ENCODE measurements at places on chromosomes 13 and 19.

DNA sequence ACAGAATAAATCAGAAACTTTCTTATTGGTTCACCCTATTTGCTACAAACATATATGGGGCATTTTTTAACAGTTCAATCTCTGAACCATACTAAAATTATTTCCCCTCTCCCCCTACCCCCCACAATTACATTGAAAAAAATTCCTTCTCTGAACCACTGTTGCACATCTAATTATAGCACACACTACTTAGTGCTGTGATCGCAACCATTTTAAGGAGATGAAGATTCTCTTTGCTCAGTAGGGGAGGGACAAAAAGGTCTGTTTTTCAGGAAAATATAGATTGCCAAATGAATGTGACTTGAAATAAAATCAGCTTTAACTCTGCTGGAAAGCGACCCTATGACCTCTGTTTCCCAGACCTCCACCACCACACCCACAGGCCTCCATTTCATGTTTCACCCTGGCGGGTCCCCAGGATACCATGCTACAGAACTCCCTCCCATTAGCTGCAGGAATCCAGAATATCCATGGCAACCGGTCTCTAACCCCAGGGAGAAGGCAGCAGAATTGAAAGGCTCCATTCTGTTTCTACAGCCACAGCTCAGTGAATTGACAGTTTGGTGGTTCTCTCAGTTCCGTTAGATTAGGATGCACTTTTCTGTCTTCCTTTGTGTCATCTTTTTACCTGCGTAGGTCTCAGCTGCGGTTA, 286.3 kb downstream of the TBC1D4 start:
- H3K4me3 ChIP-seq = no peak overlapping the region
- H3K36me3 ChIP-seq = no peaks in the 10 kb centered on the region
- no peaks in the 10 kb centered on the region for H3K27me3 ChIP-seq
- DNase-seq = no peak

DNA sequence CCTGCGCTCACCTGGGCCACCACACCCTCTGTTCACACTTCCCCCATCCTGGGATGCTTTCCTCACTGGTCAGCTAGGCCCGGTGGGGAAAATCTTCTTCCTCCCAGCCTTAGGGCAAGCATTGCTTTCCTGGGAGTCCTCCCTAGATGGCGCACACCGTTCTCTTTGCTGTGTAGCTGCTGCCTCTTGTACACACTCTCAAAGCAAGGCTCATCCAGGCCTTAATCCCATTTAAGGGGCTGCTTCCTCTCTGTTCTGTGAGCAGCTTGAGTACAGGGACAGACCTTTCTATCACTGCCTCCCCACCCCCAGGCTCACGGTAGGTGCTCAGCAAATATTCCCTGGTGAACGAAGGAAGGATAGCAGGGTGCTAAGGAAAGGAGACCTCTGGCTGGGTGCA, 11.1 kb downstream of the SLC7A10 start:
- no peak for DNase-seq
- no peaks in the 10 kb centered on the region for H3K36me3 ChIP-seq
- H3K4me1 ChIP-seq = no peaks in the 10 kb centered on the region
- H3K27ac ChIP-seq = no peak overlapping the region

- H3K4me1 ChIP-seq = peaks cover 39% of the 10 kb centered on the region
- no peak overlapping the region for H3K4me3 ChIP-seq
- no peaks in the 10 kb centered on the region for H3K27me3 ChIP-seq
Observed at GRCh38 chr13:40476175-40476958, 190.1 kb downstream of the FOXO1 start.

DNA sequence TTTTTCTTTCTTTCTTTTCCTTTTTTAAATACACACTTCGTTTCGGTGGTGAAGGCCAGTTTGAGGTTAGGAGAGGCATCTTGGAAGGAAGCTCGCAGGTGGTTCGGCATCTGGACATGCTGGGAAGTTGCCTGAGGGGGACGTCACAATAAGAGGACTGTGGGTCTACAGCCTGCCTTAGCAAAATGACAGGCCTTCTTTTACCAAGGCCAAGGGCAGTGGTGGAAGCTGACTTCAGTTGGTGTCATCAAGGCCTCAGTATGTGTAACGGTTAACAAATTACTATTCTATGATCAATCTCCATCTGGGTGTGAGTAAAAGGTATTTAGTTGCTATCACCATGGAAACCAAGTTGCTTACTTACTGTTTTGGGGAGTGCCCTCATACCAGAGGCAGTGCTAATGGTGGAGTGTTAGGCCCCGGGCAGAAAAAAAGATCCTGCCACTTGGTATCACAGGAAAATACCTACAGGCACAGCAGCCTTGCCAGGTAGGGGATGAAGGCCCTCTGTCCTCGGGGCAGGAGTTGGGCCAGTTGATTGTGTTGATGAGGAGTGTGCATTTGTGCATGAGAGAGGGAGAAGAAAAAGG, 10.3 kb downstream of the ACTN4 start:
- peaks cover 100% of the 10 kb centered on the region for H3K4me1 ChIP-seq
- DNase-seq = no peak
- H3K36me3 ChIP-seq = no peaks in the 10 kb centered on the region
- peak overlapping the region; percentile 96 for H3K27ac ChIP-seq

- H3K4me1 ChIP-seq = peaks cover 3% of the 10 kb centered on the region
- H3K36me3 ChIP-seq = no peaks in the 10 kb centered on the region
- H3K27ac ChIP-seq = peak overlapping the region; percentile 55
- DNase-seq = peak; percentile 91
- H3K27me3 ChIP-seq = no peaks in the 10 kb centered on the region
Observed at GRCh38 chr19:56995303-56995702, 124.5 kb upstream of the USP29 start.

- H3K4me3 ChIP-seq = peak within 1 kb of the TSS; percentile 25
- H3K4me1 ChIP-seq = no peaks in the 10 kb centered on the region
- no peak for DNase-seq
- H3K36me3 ChIP-seq = no peaks in the 10 kb centered on the region
Observed at GRCh38 chr19:38433268-38433733, at the start of gene RYR1. Gene RYR1, plus strand, starts transcription at chr19:38433691. Its CDS starts 139 bp downstream, at chr19:38433830.

GRCh38 chr13:110135977-110136597, 170.9 kb downstream of the COL4A1 start:
- H3K27ac ChIP-seq = no peak overlapping the region
- H3K4me3 ChIP-seq = no peak overlapping the region
- no peaks in the 10 kb centered on the region for H3K27me3 ChIP-seq
- no peak for DNase-seq

DNA sequence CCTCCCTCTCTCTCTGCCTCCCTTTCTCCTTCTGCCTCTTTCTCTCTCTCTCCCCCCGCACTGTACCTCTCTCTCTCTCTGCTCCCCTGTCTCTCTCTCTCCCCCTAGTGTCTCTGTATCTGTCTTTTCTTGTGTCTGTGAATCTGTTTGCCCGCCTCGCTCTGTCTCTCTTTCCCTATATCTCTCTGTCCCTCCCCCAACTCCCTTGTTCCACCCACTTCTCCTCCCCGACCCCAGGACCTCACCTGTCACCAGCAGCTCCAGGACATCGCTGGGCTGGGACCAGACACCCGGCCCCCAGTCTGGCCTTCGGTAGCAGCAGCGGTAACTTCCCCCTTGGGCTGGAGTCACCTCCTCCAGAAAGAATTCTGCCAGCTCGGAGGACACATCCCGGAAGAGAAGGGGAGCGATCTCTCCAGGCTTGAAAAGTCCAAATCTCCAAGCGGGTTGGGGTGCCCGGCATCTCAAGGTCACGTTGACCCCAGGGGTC, 3.9 kb downstream of the OSCAR start:
- H3K4me3 ChIP-seq = peak overlapping the region; percentile 41
- peaks cover 7% of the 10 kb centered on the region for H3K4me1 ChIP-seq
- no peaks in the 10 kb centered on the region for H3K27me3 ChIP-seq
- no peak for DNase-seq
- H3K27ac ChIP-seq = no peak overlapping the region
- no peaks in the 10 kb centered on the region for H3K36me3 ChIP-seq

DNA sequence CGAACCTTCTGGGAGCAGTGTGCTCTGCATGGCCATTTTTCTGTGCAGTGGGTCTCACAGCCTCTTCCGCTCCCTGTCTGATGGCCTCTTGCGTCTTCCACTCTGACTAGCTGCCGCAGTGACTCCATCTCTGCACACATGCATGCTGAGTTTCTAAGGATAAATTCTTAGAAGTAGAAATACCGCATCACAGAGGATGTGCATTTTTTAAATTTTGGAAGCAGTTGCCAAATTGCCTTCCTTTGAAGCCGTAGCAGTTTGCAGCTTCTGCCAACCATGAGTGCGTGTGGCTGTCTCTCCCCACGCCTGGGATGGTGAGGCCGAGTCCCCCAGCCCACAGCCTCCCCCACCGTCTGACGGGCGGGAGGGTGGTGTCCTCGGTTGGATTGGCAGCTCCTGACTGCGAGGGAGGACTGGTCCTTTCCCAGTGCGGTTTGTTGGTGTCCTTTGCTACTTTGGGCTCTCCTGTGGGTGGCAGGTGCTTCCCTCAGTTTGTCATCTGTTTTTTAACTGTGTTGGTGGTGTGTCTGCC, 9.8 kb downstream of the FZR1 start:
- DNase-seq = no peak
- H3K4me1 ChIP-seq = peaks cover 42% of the 10 kb centered on the region
- H3K27me3 ChIP-seq = no peaks in the 10 kb centered on the region
- H3K36me3 ChIP-seq = peaks cover under 1% of the 10 kb centered on the region

All from adrenal gland (tissue), 19 donors.